ENCODE measurements at places on chromosomes 2 and 18.

DNA sequence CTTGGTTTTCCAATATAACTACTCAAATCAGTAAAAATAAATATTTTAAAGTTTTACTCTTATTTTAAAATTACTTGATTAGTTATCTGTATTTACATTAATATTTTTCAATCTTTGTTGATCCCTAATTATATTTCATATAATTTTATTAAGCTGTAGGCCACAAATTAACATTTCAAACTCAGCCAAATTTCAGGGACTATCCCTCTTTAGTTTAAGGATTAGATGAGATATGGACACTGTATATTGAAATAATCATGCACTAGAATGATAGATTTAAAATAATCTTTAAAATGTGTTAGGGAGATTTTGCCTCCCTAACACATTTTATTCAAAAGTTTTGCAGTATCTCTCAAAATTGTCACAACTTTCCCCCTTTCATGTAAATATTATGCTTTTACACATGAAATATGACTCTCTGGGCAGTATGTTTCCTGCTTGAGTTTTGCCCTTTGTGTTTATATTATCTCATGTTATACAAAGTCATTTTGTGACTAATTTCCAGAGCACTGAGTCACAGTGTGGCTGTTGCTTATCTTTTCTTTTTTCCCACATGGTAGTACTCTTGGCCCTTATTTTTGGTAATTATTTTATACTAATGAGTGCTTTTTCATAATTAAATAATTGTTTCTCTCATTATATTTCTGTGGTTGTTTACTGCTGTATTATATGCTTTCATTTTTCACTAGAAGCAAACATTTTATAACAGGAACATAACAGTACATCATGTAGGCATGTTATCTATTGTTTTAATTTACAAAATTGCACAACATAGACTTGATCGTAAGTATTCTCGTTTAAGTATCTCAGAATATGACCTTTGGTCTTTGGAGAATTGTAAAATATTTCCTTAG, 1.2 kb downstream of the TFPI start:
- H3K4me3 ChIP-seq, result no peak overlapping the region
- H3K4me1 ChIP-seq, result peaks cover 12% of the 10 kb centered on the region
- H3K27ac ChIP-seq, result no peak overlapping the region
- DNase-seq, result no peak
- no peaks in the 10 kb centered on the region for H3K36me3 ChIP-seq

- no peaks in the 10 kb centered on the region for H3K4me1 ChIP-seq
- no peak for DNase-seq
- H3K27ac ChIP-seq, result no peak overlapping the region
- H3K36me3 ChIP-seq, result no peaks in the 10 kb centered on the region
- H3K27me3 ChIP-seq, result peaks cover 4% of the 10 kb centered on the region
Measured at GRCh38 chr18:70428439-70428838, 139.6 kb downstream of the SOCS6 start.

- H3K4me1 ChIP-seq, result no peaks in the 10 kb centered on the region
- no peaks in the 10 kb centered on the region for H3K36me3 ChIP-seq
- no peak overlapping the region for H3K27ac ChIP-seq
- no peaks in the 10 kb centered on the region for H3K27me3 ChIP-seq
Measured at GRCh38 chr18:53422896-53423295, 801.6 kb downstream of the MBD2 start.

GRCh38 chr2:127275356-127275755, 18.6 kb downstream of the ERCC3 start:
- peaks cover 91% of the 10 kb centered on the region for H3K36me3 ChIP-seq
- H3K4me1 ChIP-seq, result peaks cover 11% of the 10 kb centered on the region
- no peaks in the 10 kb centered on the region for H3K27me3 ChIP-seq
- no peak overlapping the region for H3K4me3 ChIP-seq
- peak overlapping the region; percentile 25 for H3K27ac ChIP-seq

DNA sequence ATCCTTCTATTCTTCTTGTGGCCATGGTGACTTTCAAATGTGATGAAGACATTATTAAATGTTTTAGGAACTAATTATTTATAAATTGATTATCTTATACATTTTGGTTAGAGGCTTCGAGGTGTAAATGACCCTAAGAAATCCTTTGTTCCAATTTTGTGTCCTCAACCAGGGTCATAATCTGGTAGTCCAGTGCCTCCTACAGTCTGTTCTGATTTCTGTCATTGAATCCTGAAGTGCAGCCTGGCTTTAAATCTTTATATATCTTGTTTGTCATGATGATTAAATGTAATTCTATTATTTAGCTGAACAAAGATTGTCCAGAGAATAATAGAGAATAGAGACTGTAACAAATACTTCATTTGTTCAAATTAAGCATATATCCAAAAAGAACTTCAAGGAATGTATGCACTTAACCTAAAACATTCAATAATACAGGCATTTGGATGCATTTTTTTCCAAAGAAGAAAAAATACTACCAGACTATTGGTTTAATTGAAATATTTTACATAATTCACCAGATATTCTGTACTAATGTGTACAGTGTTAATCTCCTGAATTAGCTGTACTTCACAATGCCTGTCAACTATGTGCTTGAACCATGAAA, 89.8 kb downstream of the PRPF40A start:
- no peak overlapping the region for H3K4me3 ChIP-seq
- no peak for DNase-seq
- peaks cover 23% of the 10 kb centered on the region for H3K4me1 ChIP-seq
- H3K27me3 ChIP-seq, result peaks cover 3% of the 10 kb centered on the region

DNA sequence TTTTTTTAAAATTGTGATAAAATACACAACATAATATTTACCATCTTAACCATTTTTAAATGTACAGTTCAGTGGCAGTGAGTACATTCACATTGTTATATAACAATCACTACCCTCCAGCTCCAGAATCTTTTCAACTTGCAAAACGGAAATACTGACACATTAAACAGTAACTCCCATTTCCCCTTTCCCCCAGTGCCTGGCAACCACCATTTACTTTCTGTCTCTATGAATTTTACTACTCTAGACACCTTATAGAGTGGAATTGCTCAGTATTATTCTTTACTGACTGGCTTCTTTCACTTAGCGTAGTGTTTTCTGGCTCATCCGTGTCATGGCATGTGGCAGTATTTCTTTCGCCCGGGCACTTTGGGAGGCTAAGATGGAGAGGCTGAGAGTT, 32.6 kb downstream of the FASTKD2 start:
- DNase-seq, result no peak
- H3K36me3 ChIP-seq, result no peaks in the 10 kb centered on the region
- H3K4me1 ChIP-seq, result peaks cover 20% of the 10 kb centered on the region
- no peaks in the 10 kb centered on the region for H3K27me3 ChIP-seq
- H3K4me3 ChIP-seq, result no peak overlapping the region

- H3K27ac ChIP-seq, result no peak overlapping the region
- DNase-seq, result no peak
- H3K4me3 ChIP-seq, result no peak overlapping the region
Measured at GRCh38 chr2:209102319-209102718, 321.5 kb upstream of the MAP2 start.

GRCh38 chr2:170307555-170308351, 129.8 kb downstream of the MYO3B start:
- no peak overlapping the region for H3K27ac ChIP-seq
- H3K4me1 ChIP-seq, result peaks cover 2% of the 10 kb centered on the region
- H3K4me3 ChIP-seq, result no peak overlapping the region
- no peak for DNase-seq
